ENCODE measurements at places on chromosomes 5 and 9.

DNA sequence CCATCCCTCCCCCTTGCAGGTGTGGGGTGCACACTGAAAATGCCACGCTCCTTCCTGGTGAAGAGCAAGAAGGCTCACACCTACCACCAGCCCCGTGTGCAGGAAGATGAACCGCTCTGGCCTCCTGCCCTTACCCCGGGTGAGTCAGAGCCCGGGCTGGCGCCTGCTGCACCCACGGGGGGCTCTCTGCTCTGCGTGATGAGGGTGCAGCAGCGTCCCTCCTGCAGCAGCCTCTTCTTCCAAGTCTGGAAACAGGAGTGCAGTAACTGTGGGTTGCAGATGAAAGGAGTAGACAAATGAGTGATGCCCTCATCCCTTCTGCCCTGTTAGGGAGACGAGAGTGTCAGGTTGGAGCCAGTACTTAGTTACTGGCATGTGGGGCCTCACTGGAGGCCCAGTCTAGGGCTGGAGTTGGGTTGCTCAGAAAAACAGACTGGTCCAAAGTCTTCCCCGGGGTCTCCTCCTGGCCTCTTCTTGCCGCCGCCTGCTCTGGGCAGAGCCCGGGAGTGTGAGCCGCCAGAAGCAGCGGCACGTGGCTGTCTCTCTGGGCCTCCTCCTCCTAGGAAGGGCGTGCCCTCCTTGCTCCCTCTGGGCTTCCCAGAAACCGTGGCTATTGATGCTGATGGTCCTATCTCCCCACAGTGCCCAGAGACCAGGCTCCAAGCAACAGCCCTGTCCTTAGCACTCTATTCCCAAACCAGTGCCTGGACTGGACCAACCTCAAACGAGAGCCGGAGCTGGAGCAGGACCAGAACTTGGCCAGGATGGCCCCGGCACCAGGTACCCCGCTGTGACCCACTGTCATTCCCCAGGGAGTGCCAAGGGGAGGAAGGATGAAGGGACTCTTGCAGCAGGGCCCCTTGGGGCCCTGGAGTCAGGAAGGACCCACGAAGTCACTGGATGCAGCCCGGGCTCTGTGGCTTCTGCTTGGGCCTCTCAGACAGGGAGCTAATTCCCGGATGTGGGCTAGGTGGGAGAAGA is 8.4 kb downstream of the GFI1B start:
- DNase-seq: no peak

- DNase-seq: no peak
These were observed 2.5 kb upstream of the EDF1 start for GRCh38 chr9:136868644-136869043.

DNA sequence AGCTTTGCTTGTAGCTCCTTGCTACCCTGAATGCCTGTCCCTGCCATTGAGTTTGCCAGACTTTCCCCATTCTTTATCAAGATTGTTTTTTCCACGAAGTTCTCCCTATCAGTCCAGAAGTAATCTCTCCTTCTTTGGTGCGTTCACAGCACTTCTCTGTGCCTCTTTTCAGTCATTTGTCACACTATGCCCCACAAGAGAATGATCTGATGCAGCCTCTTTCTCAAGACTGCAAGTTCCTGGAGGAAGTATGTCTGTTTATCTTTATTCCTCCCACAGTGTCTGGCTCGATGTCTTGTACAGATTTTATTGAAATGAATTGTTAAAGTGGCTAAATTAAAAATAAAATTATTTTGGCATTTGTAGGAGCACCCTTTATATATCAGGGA is 99.3 kb downstream of the CCDC192 start:
- DNase-seq: no peak

DNA sequence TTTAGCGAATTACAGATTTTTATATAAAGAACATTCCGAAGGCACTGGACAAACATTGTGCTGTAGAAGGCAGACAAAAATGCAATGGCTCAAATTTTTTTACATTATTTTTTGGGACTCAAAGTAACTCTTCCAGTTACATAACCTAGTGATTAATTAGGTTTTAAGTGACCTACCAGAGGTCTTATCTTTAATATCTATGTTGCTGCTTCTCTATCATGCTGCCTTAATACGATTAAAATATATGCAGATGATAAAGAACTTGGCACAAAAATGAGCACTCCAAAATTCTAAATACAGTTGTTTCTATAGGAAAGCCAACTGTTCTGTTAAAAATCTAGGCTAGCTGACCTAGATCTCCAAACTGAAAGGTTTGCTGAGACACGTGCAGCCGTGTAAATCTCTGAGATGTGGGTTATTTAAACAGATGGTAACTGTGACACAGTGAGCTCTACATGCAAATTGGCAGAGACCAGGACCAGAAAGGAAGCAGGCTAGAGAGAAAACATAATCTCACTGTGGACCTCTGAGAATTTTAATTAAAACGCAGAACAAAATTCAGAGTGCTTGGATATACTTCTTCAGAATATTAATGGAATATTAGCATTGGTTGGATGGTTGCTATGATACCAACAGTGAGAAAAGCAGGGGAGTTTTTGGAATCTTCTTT is 56.2 kb downstream of the CAMK4 start:
- no peak for DNase-seq

DNA sequence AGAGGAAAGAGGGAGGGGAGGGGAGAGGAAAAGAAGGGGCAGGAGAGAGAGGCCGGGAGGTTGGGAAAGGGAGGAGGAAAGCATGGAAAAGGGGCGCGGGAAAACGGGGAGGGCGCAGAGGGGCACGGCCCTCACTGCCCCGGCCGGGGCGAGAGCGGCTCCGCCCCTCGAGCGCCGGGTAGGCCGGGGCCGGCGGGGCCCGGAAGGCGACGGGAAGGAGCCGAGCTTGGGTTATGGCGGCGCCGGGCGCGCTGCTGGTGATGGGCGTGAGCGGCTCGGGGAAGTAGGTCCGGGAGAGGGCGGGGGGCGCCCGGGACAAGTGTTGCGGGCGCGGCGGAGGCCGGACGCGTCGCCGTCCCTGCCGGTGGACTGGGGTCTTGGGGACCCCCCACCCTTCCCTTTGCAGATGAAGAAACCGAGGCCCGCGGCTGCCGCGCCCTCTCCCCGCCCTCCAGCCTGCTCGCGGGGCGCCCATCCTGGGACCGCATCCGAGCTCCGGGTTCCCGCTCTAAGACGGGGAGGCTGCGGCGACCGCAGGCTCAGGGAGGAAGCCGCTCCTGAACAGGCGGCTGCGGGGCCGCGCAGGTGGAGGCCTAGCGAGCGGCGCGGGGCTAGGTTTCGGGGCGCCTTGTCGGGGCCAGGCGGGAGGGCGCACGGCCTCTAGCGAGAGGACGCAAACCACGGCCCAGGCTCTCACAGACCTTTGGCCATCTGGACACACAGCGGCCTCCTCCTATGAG is at the start of gene IDNK:
Gene IDNK (plus strand): TSS at position 205 of the 740 bp plus-strand sequence. CDS start 29 bp downstream, at position 234.
- no peak for DNase-seq

DNA sequence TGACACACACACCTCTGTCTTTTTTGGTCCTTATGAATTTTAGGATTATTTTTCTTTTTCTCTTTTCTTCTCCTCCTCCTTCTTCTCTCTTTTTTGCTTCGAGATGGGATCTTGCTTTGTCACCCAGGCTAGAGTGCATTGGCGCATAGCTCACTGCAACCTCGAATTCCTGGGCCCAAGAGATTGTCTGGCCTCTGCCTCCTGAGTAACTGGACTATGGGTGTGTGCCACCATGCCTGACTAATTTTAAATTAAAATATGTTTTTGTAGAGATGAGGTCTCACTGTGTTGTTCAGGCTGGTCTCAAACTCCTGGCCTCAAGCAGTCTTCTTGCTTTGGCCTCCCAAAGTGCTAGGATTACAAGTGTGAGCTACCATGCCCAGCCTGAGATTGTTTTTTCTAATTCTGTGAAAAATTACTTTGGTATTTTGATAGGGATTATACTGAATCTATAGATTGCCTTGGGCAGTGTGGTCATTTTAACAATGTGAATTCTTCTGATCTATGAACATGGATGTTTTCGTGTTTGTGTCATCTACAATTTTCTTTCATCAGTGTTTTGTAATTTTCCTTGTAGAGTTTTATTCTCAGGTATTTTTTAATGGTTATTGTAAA is 7.7 kb downstream of the AHRR start:
- no peak for DNase-seq

GRCh38 chr5:131968396-131968954 is 23.0 kb upstream of the MEIKIN start:
- DNase-seq: no peak

DNA sequence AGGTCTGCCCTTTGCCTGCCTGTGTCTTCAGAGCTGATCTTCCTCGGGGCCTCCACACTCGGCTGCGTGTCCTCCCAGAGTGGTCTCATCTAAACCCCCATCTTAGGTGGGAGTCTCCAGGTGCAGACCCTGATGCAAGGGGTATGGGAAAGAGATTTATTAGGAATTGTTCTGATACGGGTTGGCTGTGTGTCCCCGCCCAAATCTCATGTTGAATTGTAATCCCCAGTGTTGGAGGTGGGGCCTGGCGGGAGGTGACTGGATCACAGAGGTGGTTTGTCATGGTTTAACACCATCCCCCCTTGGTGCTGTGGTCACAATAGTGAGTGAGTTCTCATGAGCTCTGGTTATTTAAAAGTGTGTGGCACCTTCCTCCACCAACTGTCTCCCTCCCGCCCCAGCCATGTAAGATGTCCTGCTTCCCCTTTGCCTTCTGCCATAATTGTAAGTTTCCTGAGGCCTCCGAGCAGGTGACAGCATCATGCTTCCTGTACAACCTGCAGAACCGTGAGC is 208.4 kb downstream of the AOPEP start:
- DNase-seq: no peak

GRCh38 chr9:76215066-76215465 is 179.2 kb downstream of the RFK start:
- DNase-seq: no peak

DNA sequence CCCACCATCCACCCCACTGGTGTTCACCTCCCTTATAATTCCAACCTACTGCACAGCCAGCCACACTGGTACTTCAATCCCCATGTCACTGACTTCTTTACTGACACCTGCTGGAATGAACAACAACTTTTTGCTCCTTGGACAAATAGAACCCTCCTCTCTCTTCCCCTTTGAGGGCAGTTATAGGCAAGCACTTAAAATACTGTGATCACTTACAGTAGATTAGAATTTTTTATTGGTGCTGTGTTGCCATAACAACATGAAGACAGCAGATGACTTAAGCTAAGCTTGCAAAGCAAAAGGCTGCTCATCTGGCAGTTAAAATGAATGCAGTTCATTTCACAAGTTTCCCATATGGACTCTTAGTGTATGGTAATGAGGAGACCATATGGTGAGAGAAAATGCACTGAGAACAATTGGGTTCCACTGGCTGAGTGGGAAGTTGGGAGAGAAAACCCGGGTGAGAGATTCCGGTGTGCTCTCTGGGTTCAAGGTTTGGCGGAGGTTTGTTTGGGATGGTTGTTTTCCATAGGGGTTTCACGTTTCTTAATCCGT is 374.3 kb downstream of the EBF1 start:
- no peak for DNase-seq

DNA sequence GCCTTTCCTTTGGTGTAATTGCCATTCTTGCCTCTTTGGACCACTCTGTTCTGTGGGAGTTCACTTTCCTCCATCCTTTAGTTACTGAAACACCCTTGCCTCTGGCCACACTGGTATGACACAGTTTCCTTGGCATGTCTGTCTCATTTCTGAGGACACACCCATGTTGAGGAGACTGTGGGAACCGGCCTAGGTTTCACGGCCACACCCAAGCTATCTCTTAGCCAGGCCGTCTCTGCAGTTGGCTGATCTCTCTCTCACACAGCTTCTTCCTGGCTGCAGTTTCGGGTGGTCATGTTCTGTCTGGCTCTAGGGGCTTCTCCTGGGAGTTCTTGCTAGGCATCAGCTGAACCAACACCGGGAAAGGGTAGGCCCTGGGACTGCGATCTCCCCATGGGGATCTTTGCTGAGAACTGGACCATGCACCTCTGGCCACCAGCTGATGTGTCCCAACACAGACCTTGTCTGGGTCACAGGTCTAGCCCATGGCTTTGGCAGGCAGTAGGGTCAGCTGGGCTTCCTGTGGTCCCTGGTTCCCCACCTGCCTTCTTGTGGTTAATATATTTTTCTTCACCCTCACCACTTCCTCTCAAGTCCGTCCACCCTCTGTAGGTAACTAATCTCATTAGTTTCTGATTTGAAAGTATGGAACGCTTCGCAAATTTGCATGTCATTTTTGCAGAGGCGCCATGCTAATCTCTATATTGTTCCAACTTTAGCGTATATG is 24.9 kb downstream of the ARHGEF37 start:
- DNase-seq: no peak

- no peak for DNase-seq
These were observed 819 bp downstream of the LSM11 start for GRCh38 chr5:157744051-157745011.

- peak; percentile 36 for DNase-seq
These were observed 85.9 kb downstream of the SETX start for GRCh38 chr9:132268725-132269352.

DNA sequence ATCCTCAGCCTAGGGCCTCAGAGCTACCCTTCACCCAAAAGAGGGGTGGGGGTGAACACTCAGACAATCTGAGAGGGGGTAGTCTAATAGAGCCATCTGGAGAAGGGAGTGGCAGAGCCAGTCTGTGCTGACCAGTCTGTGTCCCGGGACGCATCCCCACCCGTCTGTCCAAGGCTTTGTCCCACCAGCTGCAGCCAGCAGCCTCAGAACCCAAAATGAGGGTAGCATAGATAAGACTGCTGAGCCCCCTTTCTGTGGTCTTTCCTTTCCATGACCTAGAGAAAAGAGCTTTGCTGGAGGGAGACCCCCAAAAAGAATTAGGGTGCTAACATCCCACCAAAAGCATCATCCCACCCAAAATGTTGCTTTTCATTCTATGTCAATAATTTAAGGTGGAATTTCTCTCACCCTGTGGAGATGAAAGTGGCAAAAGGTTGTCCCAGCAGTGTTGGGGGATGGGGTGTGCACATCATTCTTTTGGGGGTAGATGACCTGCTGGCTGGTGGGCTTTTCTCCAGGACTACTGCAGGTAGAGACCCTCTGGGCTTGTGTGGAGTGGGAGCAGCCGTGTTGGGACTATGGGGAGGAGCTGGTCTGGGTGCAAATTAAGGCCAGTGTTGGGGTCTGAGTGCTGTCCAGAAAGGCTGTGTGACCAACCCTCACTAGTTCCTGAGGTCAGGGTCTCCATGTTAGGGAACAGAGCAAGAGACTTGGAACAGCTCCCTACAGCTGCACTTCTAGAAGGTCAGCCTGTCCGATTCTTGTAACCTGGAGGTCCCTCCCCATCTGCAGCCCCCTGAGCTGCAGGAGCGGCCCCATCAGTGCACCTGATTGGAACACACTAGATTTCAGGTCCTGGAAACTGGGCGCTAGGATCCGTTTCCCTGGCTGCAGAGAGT is 19.9 kb downstream of the URM1 start:
- no peak for DNase-seq

All from stimulated activated CD8-positive, alpha-beta memory T cell treated with anti-CD3 and anti-CD28 coated beads, Interleukin-15, amount 100 ng/mL, for 4 hours (primary cell).